ENCODE measurements at places on chromosomes 7 and 10.

DNA sequence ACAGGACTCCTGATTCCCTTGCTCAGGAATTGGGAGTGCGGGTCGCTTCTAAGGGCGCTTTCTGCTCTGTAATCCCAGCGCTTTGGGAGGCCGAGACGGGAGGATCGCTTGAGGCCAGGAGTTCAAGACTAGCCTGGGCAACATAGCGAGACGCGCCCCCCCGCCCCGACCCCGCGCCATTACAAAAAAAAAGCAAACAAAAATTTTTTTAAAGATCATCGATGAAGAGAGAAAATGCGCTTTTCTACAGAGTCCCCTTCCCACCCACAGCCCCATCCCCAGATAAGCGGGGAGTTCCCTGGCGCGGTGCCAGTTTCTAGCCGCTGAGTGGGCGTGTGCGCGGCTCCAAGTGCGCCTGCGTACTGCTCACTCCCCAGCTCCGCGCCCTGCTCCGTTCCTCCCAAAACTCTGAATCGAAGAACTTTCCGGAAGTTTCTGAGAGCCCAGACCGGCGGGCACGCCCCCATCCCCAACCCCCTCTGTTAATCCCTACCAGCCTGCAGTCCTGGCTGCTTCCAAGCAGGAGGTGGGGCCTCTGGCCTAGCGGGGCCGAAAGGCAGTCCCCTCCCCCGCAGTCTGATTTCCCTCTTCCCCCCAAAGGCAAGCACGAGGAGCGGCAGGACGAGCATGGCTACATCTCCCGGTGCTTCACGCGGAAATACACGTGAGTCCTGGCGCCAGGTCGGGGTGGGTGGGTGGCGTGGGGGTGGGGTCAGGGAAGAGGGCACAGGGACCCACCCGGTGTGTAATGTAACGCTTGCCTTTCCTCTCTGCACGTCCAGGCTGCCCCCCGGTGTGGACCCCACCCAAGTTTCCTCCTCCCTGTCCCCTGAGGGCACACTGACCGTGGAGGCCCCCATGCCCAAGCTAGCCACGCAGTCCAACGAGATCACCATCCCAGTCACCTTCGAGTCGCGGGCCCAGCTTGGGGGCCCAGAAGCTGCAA, 1.0 kb downstream of the HSPB1 start:
- peak; percentile 92 for DNase-seq

DNA sequence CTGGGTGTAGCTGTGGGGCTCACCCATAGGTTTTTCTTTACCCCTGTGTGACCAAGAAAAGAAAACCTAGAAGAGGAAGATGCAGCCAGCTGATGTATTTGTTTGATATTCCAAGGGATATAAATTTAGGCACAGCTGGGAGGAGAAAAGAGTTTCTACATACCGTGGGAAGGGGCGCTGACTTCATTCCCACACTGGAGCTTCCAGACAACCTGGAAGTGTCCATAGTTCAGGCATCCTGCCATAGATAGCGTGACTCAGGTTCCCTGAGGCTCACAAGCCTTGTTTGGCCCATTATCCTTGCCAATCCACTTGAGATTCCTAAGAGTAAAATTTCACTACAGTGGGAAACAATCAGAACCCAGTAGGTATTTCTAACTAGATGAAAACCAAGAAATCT, 371.7 kb upstream of the NRP1 start:
- peak; percentile 99 for DNase-seq

DNA sequence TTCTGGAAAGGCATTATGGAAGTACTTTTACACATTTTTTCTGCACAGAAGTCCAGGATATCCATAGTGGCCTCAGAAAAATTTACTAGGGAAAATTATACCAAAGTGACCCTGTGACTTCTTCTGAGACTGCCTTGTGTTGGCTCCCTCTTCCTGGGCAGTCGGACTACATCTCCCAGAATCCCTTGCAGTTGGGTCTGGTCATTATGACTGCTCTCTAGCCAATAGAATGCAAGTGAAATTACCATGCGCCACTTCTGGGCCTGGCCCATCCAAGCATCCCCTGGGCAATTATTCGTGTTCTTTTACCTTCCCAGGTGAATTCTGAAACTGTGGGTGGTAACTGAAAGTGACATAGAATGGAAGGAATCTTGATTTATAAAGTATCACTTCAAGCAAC, 430.9 kb downstream of the ACTR3B start:
- DNase-seq = no peak

GRCh38 chr10:76089556-76090180, 658.2 kb downstream of the LRMDA start:
- DNase-seq = no peak

DNA sequence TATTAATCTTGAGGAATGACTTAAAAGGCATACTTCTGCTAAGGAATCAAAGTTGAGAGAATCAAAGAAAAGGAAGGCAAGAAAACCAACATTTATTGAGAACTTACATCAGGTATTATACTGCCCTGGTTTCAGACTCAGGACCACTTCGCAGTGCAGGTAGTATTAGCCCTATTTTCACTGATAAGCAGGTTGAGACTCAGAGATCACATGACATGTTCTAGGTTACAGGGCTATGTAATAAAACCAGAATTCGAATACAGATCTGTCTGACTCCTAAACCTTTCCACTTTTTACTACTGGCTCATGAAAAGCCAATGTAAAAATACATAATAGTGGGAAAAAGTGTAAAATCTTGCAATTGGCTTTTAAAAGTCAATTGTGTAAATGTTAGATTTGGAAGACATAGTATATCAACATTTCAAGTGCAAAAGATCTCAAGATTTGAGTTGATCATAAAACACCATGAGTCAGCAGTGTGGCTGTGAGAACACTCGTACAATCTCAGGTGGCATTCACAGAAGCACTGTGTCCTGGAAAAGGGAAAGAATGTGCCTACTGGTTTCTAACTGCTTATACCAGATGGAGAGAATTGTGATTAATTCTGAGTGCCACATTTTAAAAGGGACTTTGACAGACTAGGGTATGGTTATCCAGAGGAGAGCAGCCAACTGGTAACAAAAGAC, 195.8 kb upstream of the MKLN1 start:
- no peak for DNase-seq

DNA sequence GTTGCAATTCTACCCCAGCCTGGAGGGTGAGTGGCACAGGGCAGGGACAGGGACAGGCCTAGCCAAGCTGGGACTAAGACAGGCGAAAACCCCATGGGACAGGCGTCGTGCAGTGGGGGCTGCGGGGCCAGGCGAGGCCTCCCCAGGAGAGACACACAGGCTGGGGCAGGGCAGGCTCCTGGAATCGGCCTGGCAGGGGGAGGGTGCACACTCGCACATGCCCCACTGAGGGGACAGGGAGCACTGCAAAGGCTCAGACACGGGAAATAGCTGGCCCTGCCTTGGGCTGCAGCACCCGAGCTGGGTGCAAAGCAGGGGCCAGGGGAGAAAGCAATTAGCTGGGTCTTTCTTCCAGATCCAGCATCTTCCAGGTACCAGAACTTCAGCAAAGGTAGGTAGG, 10.4 kb downstream of the LAT2 start:
- DNase-seq = no peak

GRCh38 chr7:91089382-91089963, 174.8 kb upstream of the FZD1 start:
- DNase-seq = peak; percentile 57

DNA sequence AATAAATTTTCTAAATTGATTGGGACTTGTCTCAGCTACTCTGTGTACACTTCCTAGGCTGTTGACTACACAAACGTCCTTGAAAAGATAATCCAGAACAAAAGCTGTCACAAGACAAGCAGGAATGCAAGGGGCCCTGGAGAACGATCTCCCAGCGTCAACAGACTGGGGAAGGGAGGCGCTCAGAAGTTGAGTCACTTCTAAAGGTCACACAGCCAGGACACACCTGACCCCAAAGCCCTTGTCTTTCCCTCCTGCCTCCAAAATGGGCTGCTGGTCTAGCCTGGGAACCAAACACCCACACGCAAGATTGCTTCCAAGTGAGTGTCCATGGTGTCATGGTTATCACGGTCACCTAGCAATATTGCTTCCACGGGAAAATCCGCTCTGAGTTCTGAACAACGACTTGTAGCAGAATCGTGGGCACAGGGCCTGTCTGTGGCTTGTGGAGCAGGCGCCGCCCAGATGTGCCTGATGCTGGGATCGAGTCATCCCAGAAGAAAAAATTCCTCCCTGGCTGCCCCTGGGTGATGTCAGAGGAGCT, 49.8 kb downstream of the SPOCK2 start:
- DNase-seq = peak; percentile 59

- DNase-seq = no peak
Measured at GRCh38 chr10:43058716-43059335, 18.0 kb upstream of the RET start.

- DNase-seq = no peak
Measured at GRCh38 chr7:21029006-21029405, 242.3 kb upstream of the SP8 start.

GRCh38 chr7:46123-46829, 146.1 kb upstream of the FAM20C start:
- no peak for DNase-seq

DNA sequence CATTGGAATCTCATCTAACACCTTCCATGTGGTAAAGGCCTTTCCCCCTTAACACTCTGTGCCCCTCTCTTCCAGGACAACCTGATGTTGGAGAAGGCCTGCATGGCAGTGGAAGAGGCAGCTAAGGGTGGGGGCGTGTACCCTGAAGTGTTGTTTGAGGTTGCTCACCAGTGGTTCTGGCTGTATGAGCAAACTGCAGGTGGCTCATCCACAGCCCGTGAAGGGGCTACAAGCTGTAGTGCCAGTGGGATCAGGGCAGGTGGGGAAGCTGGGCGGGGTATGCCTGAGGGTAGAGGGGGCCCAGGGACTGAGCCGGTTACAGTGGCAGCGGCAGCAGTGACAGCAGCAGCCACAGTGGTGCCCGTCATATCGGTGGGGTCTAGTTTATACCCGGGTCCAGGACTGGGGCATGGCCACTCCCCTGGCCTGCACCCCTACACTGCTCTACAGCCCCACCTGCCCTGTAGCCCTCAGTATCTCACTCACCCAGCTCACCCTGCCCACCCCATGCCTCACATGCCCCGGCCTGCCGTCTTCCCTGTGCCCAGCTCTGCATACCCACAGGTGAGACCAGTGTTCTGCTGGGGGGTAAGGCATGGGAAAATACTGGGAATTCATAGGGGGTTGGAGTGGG, 12.4 kb downstream of the NDST2 start:
- DNase-seq = no peak

- no peak for DNase-seq
Measured at GRCh38 chr10:130737621-130738020, 573.9 kb downstream of the TCERG1L start.

DNA sequence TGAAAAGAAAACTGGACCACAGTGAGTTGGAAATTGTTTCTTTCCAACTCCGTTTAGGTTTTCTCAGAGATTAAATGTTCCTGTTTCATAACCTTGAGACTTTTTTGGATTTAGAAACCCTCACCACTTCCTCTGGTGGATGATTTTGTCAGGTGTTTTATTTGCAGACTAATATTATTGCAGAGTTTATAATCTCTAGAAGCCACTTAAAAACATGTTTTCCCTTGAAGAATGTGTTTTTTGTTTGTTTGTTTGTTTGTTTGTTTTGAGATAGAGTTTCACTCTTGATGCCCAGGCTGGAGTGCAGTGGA, 520 bp upstream of the MICU1 start:
- no peak for DNase-seq

DNA sequence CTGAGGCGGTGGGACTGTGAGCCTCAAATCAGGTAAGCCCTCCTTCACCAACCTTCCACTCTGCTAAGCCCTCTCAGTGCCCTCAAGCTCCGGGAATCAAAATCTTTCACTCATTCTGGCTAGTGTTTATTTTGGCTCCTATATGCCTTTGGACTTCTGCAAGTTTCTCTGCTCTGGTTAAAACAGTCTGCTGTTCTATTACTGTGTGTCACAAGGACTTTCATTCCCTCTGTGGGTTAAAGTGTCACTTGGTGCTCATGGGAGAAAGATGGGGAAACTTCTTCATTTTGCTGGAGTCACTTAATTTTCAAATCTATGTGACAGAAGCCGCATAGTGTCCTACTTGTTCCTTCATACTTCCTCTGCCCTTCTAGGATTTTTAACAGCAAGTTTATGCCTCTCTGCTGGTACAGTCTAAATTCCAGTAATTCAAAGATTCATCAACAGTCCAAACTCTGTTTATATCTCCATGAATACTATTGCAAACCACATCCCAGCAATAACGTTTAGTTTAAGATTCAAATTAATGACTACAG, 61.3 kb downstream of the CD36 start:
- DNase-seq = peak; percentile 45

- DNase-seq = no peak
Measured at GRCh38 chr10:93704451-93704850, 2.1 kb upstream of the FRA10AC1 start.

DNA sequence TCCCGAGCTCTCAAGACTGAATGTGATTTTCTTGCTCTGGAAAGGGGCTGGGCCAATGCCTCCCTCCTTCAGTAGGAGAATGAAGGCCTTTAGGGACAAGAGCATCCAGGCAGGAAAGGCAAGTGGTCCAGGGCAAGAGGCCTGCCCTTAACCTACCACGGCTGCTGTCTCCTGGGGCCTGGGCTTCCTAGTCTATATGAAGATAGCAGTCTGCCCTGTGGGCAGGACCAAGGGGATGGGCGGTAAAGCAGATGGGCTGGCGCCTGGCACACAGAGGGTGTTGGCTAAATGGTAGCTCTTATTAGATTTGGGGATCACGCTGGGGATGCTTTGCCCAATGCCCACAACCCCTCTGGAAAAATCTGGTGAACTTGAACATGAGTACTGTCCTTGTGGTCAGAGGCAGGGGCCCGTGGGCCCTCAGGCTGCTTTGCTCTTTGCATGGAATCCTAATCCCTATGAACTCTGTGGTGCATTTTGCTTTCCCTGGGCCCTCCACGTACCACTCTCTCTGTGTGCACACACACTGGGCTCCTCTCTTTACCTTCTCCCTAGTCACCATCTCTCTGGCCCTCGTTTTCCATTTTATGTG, 20.3 kb downstream of the CHAT start:
- no peak for DNase-seq

DNA sequence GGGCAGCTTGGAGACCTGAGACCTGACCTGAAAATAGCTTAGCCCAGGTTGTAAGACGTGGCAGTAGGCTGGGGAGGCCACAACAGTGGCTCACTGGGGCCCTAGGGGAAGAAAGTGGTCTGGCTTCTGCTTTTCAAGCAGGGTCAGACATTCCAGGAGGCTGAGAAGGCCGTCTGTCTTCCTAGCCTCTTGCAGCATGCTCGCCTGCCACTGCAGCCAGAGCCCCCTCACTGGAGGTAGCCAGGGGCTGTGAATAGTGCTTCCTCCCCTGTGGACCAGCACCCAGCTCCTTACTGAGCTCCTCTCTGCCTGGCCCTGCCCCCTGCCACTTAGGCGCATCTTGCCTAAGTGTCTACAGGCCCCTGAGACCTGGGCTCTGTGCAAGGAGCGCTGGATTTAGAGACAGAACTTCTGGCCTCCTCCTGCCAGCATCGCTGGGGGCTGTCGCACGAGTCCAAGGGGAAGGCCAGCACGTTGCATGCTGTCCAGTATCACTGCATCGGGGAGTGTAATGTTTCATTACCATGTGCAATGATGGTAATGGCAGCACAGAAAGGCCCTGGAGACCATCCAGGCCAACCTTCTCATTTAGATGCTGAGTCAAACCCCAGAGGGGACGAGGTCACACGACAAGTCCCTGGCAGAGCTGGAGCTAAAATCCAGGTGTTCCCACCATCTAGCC, 12.7 kb downstream of the ZMIZ1 start:
- DNase-seq = peak; percentile 87
